ENCODE measurements at places on chromosomes 11 and 22.

- no peak for DNase-seq
These were observed 6.7 kb downstream of the RAG1 start for GRCh38 chr11:36574486-36574885.

DNA sequence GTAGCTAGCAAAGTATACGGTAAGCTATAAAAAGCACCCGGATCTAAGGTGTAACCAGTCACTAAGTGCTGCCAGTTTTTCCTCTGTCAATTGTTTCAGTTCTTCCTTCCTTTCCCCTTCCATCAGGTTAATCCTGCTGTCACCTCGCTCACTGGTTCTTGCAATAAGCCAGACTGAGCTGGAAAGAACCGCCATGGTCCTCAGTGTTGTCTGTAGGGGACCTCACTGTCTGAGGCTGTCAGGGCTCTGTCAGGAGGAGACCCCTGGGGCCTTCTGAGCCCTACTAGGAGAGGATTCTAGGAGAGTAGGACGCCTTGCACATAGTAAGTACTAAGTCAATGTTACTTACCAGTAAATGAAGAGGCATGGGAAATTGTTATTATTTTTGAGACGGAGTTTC is 1.4 kb upstream of the TBC1D22A start:
- no peak for DNase-seq

- no peak for DNase-seq
These were observed 120.1 kb upstream of the LRRC4C start for GRCh38 chr11:41579546-41579945.

DNA sequence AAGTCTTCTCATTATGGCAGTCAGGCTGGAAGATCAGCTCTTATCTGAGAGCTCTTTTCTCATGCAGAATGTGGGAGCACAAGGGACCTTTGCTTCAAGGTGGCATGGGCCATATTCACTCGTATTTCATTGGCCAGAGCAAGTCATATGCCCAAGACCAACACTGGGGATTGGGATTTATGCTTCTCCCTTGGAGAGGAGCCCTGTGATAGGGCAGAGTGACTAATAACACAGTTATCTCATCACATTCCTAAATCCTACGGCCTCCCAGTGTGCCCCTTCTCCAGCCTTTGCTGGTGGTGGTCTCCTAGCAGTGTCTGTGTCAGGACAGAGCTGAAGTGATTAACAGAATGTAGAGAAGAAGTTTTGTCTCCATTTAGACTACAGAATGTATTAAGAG is 48.6 kb downstream of the SYT9 start:
- no peak for DNase-seq

GRCh38 chr11:120229451-120230424 is 10.2 kb upstream of the POU2F3 start:
- no peak for DNase-seq

GRCh38 chr22:50339945-50340879 is 2.9 kb upstream of the PPP6R2 start:
- no peak for DNase-seq

- no peak for DNase-seq
These were observed 19.4 kb upstream of the MALAT1 start for GRCh38 chr11:65479184-65480145.

- DNase-seq = no peak
These were observed 387.5 kb upstream of the NARS2 start for GRCh38 chr11:78961937-78962701.

All from NCI-H187 treated with DMSO at 0.1 percent for 48 hours (cell line).